Liver (tissue), 10 donors: ENCODE measurements at places on chromosomes 2 and 18.

- no peak for DNase-seq
Observed at GRCh38 chr2:32715391-32715841, 87.6 kb downstream of the TTC27 start.

- DNase-seq, result no peak
Observed at GRCh38 chr2:236082061-236082460, 86.1 kb downstream of the GBX2 start.

- DNase-seq, result no peak
Observed at GRCh38 chr18:35923939-35924684, 48.4 kb upstream of the RMP24 start.

- no peak for DNase-seq
Observed at GRCh38 chr2:73034661-73035375, 36.7 kb downstream of the SFXN5 start.
